ENCODE measurements at places on chromosomes 5 and 9.
A peak's percentile ranks its signal among the peaks of the same experiment; 100 is the strongest.

- DNase-seq, result no peak
These were observed 95.9 kb downstream of the FBXL7 start for GRCh38 chr5:15595929-15596328.

GRCh38 chr9:84897362-84898094 is 228.0 kb downstream of the NTRK2 start:
- no peak for DNase-seq

- no peak for DNase-seq
These were observed 25.7 kb downstream of the SREK1IP1 start for GRCh38 chr5:64742821-64743220.

- DNase-seq, result no peak
These were observed 176.3 kb upstream of the PTGER4 start for GRCh38 chr5:40503439-40503838.

- no peak for DNase-seq
These were observed 427.8 kb downstream of the BNC2 start for GRCh38 chr9:16442622-16443021.

GRCh38 chr9:72039532-72039931 is 20.9 kb downstream of the C9orf57 start:
- DNase-seq, result no peak

DNA sequence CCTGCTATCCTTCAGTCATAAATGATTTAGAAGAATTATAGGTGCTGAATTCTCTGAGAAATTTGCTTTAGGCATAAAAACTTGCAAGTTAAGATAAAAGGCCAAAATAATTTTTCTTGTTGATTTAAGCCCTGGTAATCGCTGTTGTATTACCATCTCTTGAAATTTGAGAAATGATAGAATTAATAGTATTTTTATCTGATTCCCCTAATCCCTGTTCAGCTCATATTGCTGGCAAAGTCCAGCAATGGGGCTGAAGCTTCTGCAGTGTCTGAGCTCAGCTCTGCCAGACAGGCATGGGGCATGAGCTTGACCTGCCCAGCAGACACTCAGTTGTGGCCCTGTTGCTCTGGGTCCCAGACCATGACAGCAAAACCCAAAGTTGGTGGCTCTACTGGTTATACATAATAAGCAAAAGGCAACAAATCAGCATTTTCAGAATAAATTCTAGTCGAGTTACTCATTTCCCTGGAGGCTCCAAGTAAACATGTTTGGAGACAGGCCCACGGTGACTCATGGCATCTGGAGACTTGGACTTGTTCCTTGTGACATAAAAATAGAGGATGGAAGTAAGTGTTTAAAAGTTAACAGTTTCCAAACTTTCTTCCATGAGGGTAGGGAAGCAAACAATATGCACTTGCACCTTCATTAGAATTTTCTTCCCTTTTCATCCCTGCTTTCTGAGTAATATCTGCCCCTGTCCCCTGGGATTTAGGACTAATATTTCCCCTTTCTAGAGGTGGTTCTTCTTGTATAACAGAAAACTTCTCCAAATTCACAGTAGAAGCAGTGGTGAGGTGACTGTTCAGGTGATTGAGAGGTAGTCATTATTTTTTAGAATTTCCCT is 60.2 kb upstream of the SLC2A8 start:
- no peak for DNase-seq

- no peak for DNase-seq
These were observed 7.9 kb downstream of the SNCAIP start for GRCh38 chr5:122319897-122320296.

DNA sequence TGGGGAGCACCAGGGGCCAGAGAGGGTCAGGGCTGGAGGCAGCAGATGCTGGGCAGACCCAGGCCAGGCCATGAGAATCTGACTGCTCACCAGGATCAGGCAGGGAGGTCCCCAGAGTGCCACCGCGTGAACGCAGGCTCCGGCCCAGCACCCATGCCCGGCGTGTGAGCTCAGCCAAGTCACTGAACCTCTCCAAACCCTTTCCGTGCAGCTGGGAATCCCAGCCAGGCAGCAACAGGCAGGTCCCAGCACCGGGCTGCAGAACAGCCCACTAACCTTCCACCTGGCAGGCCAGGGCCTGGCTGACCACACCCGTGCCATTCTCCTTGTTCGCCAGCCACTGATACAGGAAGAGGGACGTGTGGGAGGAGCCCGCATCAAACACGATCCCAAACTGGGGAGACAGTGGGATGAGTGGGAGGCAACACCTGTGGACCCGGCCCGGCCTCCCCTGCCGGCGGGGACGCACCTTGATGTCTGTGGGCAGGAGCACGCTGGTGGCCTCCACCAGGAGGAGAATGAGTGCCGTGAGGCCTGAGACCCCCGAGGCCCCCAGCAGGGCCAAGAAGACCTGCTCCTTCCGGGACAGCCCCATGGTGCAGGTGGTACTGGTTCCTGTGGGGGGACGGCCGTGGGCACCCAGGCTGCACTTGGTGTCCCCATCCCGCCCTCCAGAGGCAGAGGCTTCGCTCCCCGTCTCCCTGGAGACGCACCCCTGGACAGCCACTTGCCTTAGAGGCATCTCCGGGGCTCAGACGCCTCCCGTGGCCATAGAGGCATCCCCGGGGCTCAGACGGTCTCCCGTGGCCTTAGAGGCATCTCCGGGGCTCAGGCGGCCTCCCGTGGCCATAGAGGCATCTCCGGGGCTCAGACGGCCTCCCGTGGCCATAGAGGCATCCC is 3.2 kb downstream of the ENTPD8 start:
- no peak for DNase-seq

- DNase-seq, result peak; percentile 64
These were observed 9.4 kb downstream of the FYB1 start for GRCh38 chr5:39209924-39210323.

GRCh38 chr9:95003689-95004410 is 277.4 kb downstream of the AOPEP start:
- DNase-seq, result no peak

Measured in stimulated activated CD4-positive, alpha-beta T cell treated with anti-CD3 and anti-CD28 coated beads, Interleukin-1b, Interleukin-23, amount 100 ng/mL, for 24 hours (primary cell).